Left ventricle myocardium inferior (tissue), 1 donor: ENCODE measurements at places on chromosomes 3 and 15. TPM values are rescaled to one million over a fixed set of nuclear protein-coding genes. Genes with fewer than 3 reads are reported as not detected.

DNA sequence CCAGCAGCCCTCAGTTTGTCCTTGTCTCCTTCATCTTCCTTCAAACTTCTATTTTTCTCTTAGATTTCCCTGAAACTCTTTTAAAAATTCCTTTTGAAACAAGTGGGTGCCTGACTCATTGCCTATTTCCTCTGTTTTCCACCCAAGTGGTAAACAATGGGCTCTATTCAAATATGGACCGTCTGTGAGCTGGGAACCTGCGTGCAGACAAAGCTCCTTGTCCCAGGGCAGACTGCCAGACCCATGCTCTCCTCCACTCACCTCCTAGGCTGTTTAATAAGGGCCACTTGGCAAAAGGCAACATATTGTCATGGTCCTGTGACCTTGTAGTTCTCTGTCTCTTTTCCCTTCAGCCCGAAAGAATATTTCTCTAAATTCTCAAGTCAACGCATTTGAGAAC, 332.7 kb upstream of the THBS1 start:
- DNase-seq = peak; percentile 42

GRCh38 chr3:44954962-44955361, 21.0 kb downstream of the ZDHHC3 start:
- no peak for DNase-seq

DNA sequence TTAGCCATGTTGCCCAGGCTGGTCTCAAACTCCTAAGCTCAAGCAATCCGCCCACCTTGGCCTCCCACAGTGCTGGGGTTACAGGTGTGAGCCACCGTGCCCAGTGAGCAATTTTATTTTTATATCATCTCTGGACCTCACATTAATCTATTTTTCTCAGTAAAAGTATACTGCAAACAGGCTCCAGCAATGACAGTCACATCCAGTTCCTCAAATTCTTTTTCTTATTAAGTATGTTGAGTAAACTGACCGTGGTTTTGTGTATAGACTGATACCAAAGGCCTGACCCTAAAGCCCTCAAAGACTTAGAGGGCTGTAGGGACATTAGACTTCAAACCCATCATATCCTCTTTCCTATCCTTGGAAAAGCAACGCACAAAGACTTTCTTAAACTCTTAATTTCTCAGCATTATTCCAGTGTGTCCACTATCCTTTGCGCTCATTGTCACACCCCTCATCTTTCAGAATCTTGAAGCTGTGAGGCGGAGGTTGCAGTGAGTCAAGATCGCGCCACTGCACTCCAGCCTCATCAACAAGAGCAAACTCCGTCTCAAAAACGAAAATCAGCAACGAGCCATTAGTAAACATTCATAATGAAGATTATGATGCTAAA, 2.0 kb downstream of the NGLY1 start:
- DNase-seq = no peak

- DNase-seq = no peak
Measured at GRCh38 chr3:159789017-159789416, 199.6 kb upstream of the IL12A start.

Gene SERPINI2
- total RNA-seq = 0.41 TPM

GRCh38 chr3:115165701-115166100, 18.6 kb upstream of the ZBTB20 start:
- DNase-seq = no peak

DNA sequence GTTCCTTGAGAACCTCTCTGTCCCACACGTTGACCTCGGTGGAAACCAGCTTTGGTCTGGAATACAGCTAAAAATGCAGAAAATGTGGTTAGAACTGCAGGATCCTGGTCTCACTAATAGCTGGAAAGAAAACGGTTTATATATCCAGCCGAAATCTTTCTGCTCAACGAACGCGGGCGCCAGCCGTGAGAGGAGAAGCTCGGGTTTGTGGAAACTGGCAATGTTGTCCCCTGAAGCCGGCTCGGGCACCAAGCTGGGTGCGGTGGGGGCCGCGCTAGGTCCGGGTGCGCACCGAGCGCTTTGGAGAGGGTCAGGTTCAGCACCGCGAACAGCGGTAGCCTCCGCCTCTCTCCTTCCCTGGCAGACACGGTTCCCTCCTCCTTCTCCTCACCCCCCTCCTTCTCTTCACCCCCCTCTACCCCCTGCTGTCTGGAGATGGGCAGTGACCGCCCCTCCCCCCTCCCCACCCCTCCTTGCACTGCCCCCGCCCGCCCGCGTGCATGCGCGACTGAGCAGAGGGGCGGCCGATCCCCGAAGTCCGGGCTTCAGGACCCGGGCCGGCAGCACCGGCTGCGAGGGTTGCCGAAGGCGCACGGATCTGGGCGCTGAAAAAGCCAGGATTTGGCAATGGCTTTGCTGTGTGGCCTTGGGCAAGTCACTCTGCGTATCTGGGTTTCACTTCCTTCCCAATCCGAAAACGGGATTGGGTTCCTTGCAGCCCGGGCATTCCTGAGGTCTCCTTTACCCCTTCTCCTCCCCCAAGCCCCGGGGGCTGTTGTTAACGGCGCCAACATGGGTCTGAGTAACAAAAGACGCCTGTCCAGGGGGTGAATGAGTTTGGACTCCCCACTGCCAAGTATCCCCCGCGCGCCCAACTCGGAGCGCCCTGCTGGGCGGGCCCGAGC, at the start of gene SKOR1:
Gene SKOR1, plus strand, starts transcription at position 534 of the 905 bp plus-strand sequence. Its CDS starts 94 bp downstream, at position 628.
- DNase-seq = no peak

DNA sequence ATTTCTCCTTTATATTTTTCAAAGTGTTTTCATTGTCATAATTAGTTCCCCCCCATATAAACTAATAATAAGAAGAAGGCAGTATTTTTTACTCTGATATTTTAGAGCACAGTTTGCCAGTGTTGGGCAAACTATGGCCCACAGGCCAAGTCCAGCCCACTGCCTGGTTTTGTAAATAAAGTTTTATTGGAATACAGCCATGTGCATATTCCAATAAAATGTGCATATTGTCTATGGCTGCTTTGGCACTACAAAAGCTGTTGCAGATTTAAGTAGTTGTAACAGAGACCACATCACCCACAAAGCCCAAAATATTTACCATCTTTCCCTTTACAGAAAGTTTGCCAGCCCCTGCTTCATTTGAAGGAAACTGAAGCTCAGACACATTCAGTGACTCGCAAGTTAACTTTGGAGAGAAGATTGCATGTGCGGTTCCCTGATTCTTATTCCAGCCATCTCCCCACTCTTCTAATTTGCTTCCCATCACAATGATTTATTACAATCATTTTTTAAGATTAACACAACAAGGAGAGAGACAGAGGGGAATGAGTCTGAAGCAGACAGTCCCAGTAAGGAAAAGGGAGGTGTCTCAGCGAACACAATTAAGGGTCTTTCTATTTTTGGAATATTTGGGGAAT, 48.9 kb downstream of the RFTN1 start:
- no peak for DNase-seq

- DNase-seq = no peak
Measured at GRCh38 chr3:41040256-41040655, 159.0 kb upstream of the CTNNB1 start.

DNA sequence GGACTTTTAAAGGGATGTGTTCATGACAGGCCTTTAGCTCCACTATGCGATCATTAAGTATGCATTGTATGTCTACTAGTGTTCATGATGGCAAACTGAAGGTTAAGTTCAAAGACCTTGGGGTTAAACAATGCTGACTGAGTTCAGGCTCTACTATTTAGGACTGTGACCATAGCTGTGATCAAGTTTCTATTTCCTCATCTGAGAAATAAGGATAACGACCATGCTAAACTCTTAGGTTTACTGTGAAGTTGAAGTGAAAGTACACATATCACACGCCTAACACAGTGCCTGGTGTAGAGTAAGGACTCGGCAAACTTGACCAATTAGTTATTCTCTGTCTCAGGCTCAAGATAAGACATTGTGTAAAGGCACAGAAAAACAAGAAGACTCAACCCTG, 243.2 kb downstream of the MBNL1 start:
- DNase-seq = no peak

Gene ATP13A4
- 0.52 TPM for total RNA-seq

Gene GOLGA6C
- total RNA-seq = not detected

Gene CADPS
- total RNA-seq = 25.0 TPM

Gene TMOD2
- 5.1 TPM for total RNA-seq

Gene CSNK1G1
- 6.3 TPM for total RNA-seq

Gene BNC1
- total RNA-seq = 0.11 TPM

Gene CSTA
- total RNA-seq = 0.74 TPM

DNA sequence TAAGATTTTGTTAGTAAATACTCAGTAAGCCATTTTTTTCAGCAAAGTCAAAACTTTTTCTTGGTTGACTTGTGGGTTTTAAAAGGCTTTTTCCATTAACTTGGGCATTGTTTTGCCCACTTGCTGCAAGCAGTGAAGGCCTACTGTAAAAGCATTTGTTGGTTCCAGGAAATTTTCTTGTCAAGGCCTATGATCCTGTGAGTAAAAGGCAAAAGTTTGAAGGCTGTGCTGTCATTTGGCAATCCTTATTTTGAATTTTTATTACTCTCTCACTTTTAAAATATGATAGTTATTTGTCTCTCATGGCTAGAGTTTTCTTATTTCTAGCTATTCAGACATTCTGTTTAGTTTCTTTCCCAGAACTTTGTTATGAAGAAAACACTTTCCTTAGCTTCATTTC, 13.0 kb downstream of the P2RY12 start:
- DNase-seq = no peak

- no peak for DNase-seq
Measured at GRCh38 chr3:116552246-116552645, 107.0 kb upstream of the LSAMP start.

- no peak for DNase-seq
Measured at GRCh38 chr15:61712129-61712759, 348.0 kb downstream of the VPS13C start.

- no peak for DNase-seq
Measured at GRCh38 chr3:97232393-97233034, 418.1 kb downstream of the EPHA6 start.

- no peak for DNase-seq
Measured at GRCh38 chr3:36312351-36312750, 68.0 kb upstream of the STAC start.

DNA sequence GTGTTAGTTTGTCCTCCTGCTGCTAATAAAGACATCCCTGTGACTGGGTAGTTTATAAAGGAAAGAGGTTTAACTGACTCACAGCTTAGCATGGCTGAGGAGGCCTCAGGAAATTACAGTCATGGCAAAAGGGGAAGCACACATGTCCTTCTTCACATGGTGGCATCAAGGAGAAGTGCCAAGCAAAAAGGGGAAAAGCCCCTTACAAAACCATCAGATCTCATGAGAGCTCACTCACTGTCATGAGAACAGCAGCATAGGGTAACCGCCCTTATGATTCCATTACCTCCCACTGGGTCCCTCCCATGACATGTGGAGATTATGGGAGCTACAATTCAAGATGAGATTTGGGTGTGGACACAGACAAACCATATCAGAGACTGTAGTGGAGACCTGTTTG, 27.0 kb downstream of the TM2D3 start:
- DNase-seq = no peak

DNA sequence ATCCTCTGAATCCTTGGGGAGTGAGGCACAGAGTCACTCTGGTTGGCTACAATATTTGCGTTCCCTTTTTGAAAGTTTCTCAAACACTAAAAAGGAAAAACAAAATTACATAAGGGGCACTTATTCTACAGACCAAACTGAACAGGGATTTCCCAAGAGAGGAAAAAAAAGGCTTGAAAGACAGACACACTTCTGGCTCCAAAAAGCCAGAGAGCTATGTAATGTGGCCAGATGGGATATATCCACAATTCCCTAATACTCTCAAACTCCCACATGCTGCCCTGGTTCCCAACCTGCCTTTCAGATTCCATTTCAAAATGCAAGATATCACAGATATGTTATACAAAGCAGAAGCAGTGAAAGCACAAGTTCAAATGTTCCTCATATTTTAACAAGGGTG, 1.6 kb downstream of the FRMD4B start:
- DNase-seq = no peak
